HepG2 (cell line): ENCODE measurements at places on chromosomes 3 and 15.

DNA sequence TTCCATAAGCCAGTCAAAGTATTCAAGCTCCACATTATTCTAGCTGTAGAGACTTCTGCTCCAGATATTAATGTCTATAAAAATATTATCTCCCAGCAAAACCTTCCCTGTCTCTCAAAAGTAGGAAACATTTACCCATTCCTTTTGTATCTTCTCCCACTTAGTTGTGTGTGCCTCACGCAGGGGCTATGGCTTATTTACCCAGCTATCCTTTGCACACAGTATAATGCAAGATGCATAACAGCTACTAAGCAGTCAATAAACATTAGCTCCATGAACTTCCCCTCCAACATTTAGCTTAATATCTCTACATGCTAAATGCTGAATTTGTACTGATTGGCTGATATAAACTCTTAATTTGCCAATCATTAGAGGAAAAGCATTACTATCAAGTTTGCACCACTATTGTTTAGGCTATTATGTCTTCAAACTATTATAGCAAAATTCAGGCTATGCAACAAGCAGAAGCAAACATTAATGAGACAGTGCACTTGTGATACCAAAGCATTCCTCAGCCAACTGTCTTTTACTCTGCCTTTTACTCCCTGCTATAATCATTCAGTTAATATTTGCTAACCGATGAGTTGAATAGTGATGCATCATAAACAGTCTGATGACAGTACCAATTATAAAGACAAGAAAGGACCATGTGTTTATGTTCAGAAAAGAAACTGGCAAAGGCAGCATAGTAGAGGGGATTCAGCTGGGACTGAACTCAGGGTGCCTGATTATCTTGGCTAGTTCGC is 81.2 kb downstream of the PLCH1 start:
- no peak for DNase-seq

- DNase-seq = no peak
These were observed 176.2 kb upstream of the TPM1 start for GRCh38 chr15:62866366-62866765.

- no peak for DNase-seq
These were observed 133.5 kb downstream of the LRRK1 start for GRCh38 chr15:101052681-101053121.

DNA sequence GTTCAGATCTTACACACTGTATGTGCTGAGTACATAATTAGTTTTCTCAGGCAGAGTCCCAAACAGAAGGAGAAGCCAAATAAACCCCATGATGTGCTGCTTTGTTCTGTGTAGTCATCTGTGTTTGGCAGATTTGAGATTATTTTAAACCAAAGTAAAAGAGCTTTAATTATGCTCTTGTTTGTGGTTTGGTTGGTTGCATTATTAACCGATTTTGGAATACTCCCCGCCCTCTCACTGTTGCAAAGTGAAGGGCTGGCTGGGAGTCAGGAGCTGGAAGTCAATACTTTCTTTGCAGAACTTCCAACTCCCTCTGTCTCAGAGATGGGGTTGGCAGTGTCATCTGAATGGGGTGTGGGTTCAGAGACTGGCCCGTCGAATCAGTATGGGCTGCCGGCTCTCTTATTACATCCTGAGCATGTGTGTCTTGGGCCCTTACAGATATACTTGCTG is 34.4 kb downstream of the SLCO3A1 start:
- DNase-seq = no peak

DNA sequence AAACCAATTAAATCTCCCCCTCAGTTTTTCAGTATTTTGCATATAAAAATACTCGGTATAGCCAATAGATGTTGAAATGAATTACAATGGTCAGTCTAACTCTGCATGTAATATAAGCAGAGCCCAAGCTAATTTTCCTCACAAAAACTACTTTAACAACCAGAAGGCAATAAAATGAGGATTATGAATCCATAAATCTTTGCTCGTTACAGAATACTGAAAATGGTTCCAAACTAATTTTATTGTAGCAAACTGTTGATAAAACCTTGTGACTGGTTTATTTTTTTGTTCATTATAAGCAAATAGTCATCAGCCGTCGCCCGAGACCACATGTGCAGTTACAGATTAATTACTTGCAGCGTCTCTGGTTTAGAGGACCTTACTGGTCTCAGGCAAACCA is 183.2 kb downstream of the SSR3 start:
- no peak for DNase-seq
